ENCODE measurements at places on chromosomes 4 and X. TPM values are rescaled to one million over a fixed set of nuclear protein-coding genes. Genes with fewer than 3 reads are reported as not detected.

S100G gene
- not detected for total RNA-seq

DNA sequence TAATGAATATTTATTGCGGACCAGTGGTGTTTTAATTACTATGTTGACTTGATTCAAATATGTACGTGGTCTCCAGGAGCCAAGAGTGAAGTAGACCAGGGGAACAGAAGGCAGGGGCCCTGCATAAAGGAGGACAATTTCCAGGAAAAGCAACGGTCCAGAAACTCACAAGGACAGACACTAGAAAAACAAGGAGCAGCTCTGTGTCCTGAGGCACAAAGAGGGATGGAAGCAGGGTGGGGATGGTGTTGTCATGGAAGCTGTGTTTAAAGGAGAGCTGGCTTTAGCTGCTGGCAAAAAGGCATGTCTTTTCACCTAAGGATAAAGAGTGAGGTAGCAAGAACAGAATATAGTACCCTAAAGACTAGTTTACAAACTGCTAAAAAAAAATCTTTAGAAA lies 254.1 kb upstream of the TENM3 start:
- DNase-seq: no peak

GRCh38 chrX:41482154-41482850 lies 35.2 kb downstream of the NYX start:
- no peak for DNase-seq

STATH gene
- total RNA-seq: not detected

GRCh38 chr4:13498469-13498868 lies 14.3 kb upstream of the RAB28 start:
- no peak for DNase-seq

All from chondrocyte (in vitro differentiated cells).